ENCODE measurements at places on chromosomes 3 and 15. TPM values are rescaled to one million over a fixed set of nuclear protein-coding genes. Genes with fewer than 3 reads are reported as not detected.
A peak's percentile ranks its signal among the peaks of the same experiment; 100 is the strongest.

DNA sequence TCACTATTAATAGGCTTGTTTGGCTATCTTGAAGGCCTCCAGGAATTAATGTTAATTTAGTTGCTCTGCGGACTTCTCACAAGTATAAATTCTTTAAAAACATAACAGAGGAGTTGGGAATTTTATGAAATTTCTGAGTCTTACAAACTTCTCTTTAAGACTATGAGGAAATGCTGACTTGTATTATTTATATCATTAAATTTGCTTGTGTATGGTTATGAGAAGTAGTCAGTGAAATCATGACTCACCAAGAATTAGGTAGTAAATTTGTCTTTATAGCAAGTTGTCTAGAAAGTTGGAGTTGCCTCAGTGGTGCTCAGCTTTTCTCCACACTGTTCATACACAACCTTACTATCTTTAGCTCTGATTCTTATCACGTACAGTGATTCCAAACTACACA is 26.5 kb downstream of the PHLDB2 start:
- DNase-seq = no peak

- no peak for DNase-seq
These were observed 154.5 kb downstream of the ATP8B4 start for GRCh38 chr15:49964551-49964950.

GOLGA8S gene
- total RNA-seq = 2.1 TPM

GRCh38 chr15:94177112-94177511 is 54.2 kb upstream of the MCTP2 start:
- DNase-seq = no peak

- DNase-seq = no peak
These were observed 175.6 kb upstream of the GALNT15 start for GRCh38 chr3:15998911-15999310.

TRH gene
- not detected for total RNA-seq

AHSG gene
- total RNA-seq = not detected

XIRP1 gene
- total RNA-seq = not detected

POC1A gene
- 2.1 TPM for total RNA-seq

SCN11A gene
- total RNA-seq = 0.13 TPM

ALG1L2 gene
- 1.7 TPM for total RNA-seq

GRCh38 chr15:43514241-43515057 is 3.0 kb upstream of the MAP1A start:
- no peak for DNase-seq

SNX4 gene
- total RNA-seq = 162 TPM

RAB27A gene
- total RNA-seq = 19.5 TPM

DNA sequence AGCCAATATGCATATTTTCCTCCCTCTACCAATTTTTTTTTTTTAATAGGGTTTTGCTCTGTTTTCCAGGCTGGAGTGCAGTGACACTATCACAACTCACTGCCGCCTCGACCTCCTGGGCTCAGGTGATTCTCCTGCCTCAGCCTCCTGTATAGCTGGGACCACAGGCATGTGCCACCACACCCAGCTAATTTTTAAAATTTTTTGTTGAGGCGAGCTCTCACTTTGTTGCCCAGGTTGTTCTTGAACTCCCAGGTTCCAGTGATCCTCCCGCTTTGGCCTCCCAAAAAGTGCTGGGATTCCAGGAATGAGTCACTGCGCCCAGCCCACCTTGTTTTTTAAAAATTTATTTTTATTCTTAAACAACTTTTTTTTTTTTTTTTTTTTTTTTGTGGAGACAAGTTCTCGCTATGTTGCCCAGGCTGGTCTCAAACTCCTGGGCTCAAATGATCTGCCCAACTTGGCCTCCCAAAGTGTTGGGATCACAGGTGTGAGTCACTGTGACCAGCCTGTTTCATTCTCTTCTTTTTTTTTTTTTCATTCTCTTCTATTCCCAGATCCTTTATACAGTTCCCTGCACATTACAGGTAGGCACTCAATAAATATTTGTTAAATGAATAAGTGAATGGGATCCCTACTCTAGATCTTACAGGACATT is 40.5 kb upstream of the PIK3CB start:
- DNase-seq = no peak

RASGRP1 gene
- total RNA-seq = 0.45 TPM

DNA sequence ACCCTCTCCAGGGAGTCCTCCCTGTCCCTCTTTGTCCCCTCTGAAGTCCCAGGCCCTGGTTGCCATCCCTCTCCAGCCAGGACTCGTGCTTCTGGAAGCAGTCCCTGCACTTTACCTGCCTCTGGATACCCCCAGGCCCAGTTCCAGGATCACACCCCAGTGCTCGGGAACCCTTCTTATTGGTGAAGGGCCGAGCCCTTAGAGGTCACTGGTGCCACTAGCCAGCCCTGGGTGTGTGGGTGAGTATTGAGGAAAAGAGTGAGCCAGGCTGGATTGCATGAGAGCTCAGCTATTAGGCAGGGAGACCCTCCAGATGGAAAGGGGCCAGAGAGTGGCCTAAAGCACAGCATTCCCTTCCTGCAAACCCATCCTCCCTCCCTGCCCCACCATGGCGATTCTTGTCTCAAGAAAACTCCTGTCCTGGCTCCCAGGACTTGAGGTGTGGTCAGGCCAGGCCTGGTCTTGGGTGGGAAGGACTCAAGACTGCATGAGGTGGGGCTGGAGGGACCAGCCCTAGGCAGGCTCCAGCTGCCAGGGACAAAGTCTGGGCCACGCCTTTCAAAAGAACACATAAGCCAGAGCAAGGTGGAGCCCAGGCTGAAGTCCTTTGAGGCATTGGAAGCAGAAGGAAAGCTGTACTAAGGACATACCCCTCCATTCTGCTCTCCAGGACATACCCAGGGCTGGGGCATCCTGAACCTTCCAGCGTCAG is 4.8 kb upstream of the PHGR1 start:
- peak; percentile 49 for DNase-seq

DNA sequence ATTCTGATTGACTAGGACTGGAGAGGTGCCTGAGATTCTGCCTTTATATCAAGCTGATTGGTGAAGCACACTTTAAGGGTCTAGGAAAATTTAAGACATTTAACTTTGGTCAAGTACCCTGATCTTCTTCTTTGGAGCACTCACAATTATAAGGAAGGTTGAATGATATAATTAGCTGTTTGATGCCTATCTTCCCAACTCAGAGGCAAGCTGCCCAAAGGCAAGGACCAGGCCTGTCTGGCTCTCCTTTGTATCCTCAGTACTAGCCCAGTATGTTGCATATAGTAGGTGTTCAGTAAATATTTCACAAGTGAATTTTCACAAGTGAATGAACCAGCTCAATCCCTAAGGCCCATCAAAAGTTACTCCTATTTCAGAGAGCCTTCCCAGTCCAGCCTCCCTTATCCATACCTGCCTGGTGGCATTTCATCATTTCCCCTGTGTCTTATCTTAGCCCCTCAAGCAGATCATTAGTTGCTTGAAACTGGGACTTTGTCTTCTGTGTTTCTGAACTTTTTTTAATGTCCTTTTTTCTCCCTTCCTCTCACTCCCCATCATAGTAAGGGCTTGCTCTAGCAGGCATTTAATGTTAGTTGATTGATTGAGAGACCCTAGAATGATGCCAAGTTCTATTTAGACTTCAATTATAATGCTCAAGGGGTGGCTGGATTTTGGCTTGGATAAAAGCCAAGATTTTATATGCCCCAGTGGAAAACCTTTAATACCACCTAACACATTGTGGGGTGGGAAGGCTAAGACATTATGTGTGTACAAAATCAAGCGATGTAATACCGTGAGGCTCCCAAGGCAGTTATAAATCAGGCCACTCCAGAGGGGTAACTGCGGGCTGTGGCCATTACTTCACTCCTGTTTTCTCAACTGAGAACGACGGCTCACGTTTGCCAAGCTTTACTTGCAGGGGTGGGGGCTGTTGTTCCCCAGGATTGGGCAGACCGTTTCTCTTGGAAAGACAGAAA is 43.2 kb upstream of the BOC start:
- DNase-seq = peak; percentile 57

ZBBX gene
- not detected for total RNA-seq

GOLGA6L9 gene
- 3.6 TPM for total RNA-seq

TEX55 gene
- total RNA-seq = not detected

DNA sequence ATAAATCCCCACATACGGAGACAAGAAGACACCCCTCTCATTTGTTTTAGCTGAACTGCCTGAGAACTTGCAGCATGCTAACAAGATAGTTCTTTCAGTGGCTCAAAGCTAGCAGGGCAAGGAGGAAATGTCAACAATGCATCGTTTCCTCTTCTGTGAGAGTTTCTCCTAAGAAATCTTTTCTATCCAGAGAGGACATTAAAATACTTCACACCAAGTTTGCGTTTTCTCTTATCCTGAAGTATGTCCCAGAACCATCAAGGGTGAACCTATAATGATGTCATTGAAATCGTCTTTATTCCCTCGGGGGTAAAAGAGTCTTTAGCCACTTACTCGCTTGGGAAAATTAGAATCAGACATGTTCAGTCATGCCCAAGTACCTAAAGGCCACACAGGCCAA is 541.7 kb upstream of the MDFIC2 start:
- no peak for DNase-seq

GRCh38 chr15:88401996-88402656 is 65.1 kb downstream of the MRPL46 start:
- DNase-seq = no peak

GRCh38 chr3:14906355-14906971 is 40.9 kb upstream of the NR2C2 start:
- DNase-seq = no peak

TFRC gene
- total RNA-seq = 51.8 TPM
